ENCODE measurements at places on chromosomes 2 and 18. TPM values are rescaled to one million over a fixed set of nuclear protein-coding genes. Genes with fewer than 3 reads are reported as not detected.

EGR4 gene
- not detected for total RNA-seq

CCBE1 gene
- 0.36 TPM for total RNA-seq

DNA sequence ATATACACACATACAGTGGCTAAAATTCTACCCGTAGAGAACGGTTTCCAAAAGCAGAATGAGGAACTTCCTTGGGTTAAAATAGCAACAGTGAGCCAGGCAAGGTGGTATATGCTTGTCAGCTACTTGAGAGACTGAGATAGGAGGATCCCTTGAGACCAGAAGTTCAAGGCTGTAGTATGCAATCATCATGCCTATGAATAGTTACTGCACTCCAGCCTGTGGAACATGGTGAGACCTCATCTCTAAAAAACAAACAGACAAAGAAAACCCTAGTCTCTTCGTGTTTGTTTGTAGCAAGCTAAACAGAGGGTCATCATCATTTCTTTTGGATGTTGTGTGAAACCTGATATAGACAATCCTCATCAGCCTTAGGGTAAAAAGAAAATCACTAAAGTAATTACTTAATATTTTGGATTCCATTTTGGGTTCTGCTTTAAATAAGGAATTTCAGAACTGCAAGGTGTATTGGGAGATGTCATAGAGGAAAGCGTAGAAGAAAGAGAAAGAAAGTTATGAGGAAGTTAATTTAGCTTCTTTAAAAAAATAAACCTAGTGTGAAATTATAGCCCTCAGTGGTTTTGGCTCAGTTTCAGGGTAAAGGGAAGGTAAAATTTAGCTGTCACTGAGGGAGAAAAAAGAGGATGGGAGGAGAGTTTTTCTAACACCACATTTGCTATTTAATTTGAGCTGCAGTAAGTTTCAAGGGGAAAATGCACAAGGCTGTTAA is 46.5 kb downstream of the PLEK start:
- no peaks in the 10 kb centered on the region for H3K27me3 ChIP-seq
- H3K4me3 ChIP-seq = no peak overlapping the region
- no peak overlapping the region for H3K27ac ChIP-seq
- DNase-seq = no peak
- no peaks in the 10 kb centered on the region for H3K36me3 ChIP-seq

GRCh38 chr2:665340-666073 is 11.7 kb downstream of the TMEM18 start:
- no peaks in the 10 kb centered on the region for H3K4me1 ChIP-seq
- H3K36me3 ChIP-seq = peaks cover 3% of the 10 kb centered on the region
- no peak overlapping the region for H3K27ac ChIP-seq

CLEC4F gene
- total RNA-seq = 0.72 TPM

- no peaks in the 10 kb centered on the region for H3K27me3 ChIP-seq
- no peak for DNase-seq
- H3K36me3 ChIP-seq = no peaks in the 10 kb centered on the region
- no peak overlapping the region for H3K4me3 ChIP-seq
Observed at GRCh38 chr2:199756211-199756610, 94.8 kb downstream of the FTCDNL1 start.

- no peaks in the 10 kb centered on the region for H3K27me3 ChIP-seq
- no peak for DNase-seq
- H3K4me1 ChIP-seq = no peaks in the 10 kb centered on the region
- no peaks in the 10 kb centered on the region for H3K36me3 ChIP-seq
- no peak overlapping the region for H3K4me3 ChIP-seq
Observed at GRCh38 chr2:24058564-24059271, 9.2 kb downstream of the FKBP1B start.

MALL gene
- 32.8 TPM for total RNA-seq

- no peak overlapping the region for H3K27ac ChIP-seq
- no peaks in the 10 kb centered on the region for H3K4me1 ChIP-seq
- no peak overlapping the region for H3K4me3 ChIP-seq
Observed at GRCh38 chr2:204039298-204039838, 102.8 kb downstream of the ICOS start.

DNA sequence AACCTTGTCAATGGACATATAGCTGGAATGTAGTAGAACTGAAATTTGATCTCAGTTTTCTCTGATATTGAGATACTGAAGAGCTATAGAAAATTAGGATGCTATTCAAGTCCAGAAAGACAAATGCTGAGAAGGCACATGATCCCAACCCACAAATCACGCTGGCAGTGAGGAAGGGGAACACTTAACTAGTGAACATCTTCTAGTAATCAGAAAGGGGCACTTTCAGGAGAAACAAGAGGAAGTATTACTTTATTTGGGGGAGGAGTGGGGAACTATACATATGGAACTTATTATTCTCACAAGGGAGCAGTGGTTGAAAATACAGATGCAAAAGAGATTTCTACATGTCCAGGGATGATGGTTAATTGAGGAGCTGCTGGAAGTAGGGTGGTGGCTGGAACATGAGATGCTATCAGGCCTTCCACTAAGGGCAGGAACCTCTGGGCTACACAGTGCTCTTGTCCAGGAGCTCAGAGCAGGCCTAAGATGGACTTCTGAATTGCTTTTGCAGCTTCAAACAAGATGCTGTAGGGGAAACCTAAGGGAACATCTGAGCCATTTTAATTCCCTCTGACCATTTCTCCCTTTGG is 79.3 kb downstream of the TGFA start:
- H3K27me3 ChIP-seq = no peaks in the 10 kb centered on the region
- no peak overlapping the region for H3K4me3 ChIP-seq
- no peak for DNase-seq
- H3K36me3 ChIP-seq = no peaks in the 10 kb centered on the region

MDH1B gene
- total RNA-seq = 0.29 TPM

DNA sequence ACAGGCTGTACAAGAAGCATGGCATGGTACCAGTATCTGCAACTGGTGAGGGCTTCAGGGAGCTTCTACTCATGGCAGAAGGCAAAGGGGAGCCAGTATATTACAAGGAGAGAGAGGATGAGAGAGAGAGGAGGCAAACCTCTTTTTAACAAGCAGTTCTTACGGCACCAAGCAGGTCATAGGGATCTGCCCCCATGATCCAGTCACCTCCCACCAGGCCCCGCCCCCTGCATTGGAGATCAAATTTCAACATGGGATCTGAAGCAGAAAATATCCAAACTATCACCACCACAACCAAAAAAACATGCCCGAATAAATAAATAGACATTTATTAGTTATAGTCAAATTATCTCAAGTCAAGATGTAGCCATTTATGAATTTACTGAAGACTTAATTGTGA is 14.5 kb upstream of the SLC35F5 start:
- H3K4me3 ChIP-seq = no peak overlapping the region
- H3K27ac ChIP-seq = no peak overlapping the region
- H3K27me3 ChIP-seq = no peaks in the 10 kb centered on the region
- H3K36me3 ChIP-seq = no peaks in the 10 kb centered on the region
- no peak for DNase-seq

GNLY gene
- 2.1 TPM for total RNA-seq

DNA sequence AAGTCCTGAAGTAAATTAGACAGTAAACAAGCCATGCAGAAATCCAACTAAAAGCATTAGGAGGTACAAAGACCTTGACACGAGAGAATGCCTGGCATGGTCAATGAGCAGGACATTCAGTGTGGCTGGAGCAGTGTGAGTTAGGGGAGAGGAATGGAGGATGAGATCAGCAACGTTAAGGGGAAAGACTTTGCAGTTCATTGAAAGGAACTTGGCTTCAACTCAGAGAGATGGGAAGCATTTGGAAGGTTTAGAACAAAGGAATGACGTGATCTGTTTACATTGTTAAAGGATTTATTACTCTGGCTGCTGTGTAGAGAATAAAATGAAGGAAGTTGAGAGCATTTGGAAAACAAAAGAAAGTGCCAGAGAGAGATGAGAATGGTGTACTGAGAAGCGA is 621.3 kb downstream of the XIRP2 start:
- H3K4me3 ChIP-seq = no peak overlapping the region
- H3K36me3 ChIP-seq = no peaks in the 10 kb centered on the region
- H3K4me1 ChIP-seq = no peaks in the 10 kb centered on the region
- DNase-seq = no peak
- H3K27ac ChIP-seq = no peak overlapping the region

DNA sequence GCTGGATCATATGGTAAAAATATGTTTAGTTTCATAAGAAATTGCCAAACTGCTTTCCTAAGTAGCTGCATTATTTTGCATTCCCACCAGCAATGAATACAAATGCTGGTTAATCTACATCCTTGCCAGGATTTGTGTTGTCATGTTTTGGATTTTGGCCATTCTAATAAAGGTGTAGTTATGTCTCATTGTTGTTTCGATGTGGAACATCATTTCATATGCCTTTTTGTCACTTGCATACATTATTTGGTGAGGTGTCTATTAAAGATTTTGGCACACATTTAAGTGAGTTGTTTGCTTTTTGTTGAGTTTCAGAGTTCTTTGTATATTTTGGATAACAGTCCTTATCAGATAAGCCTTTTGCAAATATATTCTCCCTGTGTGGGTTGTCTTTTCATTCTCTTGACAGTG is 299.2 kb upstream of the TFPI start:
- no peaks in the 10 kb centered on the region for H3K27me3 ChIP-seq
- DNase-seq = no peak
- H3K4me3 ChIP-seq = no peak overlapping the region
- H3K36me3 ChIP-seq = no peaks in the 10 kb centered on the region

DNA sequence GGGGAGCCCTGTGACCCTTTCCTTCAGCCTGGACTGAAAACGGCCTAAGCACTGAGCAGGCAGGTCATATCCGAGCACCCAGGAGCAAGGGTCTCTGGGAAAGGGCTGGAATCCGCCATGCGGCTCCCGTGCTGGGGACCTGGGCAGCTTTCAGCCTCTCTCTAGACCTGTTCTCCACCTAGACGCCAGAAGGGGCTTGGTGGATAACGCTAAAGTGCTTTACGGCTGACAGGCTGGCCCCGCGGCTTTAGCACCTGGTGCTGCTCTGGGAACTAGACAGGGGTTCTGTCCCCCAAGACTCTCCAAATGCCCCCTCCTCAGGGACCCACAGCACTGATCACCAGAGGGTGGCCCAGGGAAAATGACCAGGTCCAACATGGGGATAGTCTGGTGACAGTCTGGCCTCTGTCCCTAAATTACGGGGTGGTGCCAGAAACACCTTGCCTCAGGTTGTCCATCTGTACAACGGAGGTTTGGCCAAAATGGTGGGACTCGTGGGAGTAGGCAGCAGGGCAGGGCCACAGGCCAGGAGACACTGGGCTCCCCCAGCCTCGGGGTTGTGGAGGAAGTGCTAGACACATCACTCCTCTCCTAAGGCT is 13.0 kb downstream of the SDC1 start:
- H3K4me1 ChIP-seq = no peaks in the 10 kb centered on the region
- no peak overlapping the region for H3K4me3 ChIP-seq
- no peak for DNase-seq

- H3K4me3 ChIP-seq = no peak overlapping the region
- no peaks in the 10 kb centered on the region for H3K27me3 ChIP-seq
- no peak for DNase-seq
- no peaks in the 10 kb centered on the region for H3K36me3 ChIP-seq
- H3K27ac ChIP-seq = no peak overlapping the region
Observed at GRCh38 chr18:8514409-8514808, 94.8 kb upstream of the RAB12 start.

GRCh38 chr2:171512014-171512413 is 10.3 kb upstream of the CYBRD1 start:
- no peak overlapping the region for H3K27ac ChIP-seq
- no peaks in the 10 kb centered on the region for H3K27me3 ChIP-seq
- H3K4me1 ChIP-seq = no peaks in the 10 kb centered on the region
- H3K36me3 ChIP-seq = no peaks in the 10 kb centered on the region
- H3K4me3 ChIP-seq = no peak overlapping the region

C1GALT1C1L gene
- total RNA-seq = 1.2 TPM

DNA sequence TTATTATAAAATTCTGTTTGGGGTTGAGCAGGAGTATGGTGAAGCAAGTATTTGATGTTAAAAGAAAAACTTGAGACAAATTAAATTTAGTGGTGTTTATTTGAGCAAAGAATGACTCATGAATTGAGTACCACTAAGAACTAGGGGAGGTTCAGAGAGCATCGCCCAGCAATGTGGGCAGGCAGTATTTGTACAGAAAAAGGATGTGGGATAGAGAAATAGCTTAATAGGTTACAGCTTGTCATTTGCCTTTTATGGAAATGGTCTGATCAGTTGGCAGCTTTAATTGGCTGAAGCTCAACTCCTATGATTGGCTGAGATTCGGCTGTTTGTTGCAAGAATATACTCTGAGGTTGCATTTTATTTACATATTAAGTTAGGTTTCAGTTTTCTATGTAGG is 68.2 kb downstream of the LRATD1 start:
- no peak overlapping the region for H3K4me3 ChIP-seq
- no peak for DNase-seq
- no peaks in the 10 kb centered on the region for H3K27me3 ChIP-seq
- H3K4me1 ChIP-seq = no peaks in the 10 kb centered on the region
- H3K36me3 ChIP-seq = no peaks in the 10 kb centered on the region
- no peak overlapping the region for H3K27ac ChIP-seq
